ENCODE measurements at places on chromosomes 5 and 9.

- no peak for DNase-seq
These were observed 692.4 kb downstream of the MTRR start for GRCh38 chr5:8561224-8561840.

GRCh38 chr9:129060991-129061390 lies 19.9 kb upstream of the DOLPP1 start:
- DNase-seq, result no peak

DNA sequence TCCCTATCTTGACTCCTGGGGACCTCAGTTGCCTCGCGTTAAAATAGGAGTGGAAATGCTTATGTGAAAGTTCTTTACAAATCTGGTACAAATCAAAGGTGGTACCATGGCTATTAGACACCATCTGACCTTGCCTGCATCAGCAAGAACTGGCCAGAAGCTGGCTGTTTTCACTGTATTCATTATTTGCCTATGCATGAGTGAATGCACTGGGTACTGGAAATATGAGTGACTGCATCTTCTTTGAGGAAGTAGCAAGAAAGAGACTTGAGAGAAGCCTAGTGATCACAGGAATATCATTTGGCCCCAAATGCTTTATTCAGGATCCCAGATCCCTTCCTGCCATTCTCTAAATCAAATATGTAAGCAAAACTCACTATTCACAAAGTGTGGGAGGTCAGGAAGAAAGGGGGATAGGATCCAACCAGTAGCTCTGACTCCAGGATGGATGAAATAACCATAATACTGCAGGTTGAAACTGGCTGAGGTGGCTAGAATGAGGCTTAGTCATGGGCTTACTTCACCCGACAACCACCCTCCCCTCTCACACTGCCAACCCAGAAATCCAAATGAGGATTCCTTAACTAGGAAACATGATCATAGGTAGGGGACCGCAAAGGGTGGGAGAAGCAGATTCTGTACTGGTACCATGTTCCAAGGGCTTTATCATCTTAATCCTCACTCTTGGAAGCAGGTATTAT lies 56.7 kb downstream of the FAM114A2 start:
- no peak for DNase-seq

DNA sequence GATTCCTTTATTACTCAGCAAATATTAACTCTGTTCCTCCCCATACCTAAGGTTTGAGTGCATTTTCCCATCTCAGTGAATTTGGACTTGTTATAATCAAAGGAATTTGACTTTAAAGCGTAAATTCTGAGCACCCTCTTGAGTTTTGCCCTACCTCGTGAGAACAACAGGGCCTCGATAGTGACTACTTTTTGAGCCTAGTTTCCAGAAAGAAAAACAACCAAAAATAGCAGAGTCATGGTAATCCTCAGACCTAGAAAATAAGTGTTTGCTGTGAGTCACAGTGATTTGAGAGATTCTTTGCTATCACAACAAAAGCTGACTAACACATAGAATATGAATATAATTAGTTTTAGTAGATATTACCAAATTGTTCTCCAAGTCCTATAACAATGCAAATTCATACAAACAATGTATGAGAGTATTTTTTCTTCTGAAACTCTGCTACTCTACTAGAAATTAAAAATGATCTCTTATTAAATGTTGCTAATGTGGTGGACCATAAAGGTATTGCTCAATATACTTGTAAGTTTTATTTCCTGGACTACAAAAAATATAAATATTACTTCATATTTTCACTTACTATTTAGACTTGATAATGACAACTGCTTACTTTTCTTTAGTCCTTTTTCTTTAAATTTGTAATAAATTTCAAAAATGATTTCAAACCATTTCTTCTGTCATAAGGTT lies 759.7 kb downstream of the BRINP1 start:
- DNase-seq, result no peak

DNA sequence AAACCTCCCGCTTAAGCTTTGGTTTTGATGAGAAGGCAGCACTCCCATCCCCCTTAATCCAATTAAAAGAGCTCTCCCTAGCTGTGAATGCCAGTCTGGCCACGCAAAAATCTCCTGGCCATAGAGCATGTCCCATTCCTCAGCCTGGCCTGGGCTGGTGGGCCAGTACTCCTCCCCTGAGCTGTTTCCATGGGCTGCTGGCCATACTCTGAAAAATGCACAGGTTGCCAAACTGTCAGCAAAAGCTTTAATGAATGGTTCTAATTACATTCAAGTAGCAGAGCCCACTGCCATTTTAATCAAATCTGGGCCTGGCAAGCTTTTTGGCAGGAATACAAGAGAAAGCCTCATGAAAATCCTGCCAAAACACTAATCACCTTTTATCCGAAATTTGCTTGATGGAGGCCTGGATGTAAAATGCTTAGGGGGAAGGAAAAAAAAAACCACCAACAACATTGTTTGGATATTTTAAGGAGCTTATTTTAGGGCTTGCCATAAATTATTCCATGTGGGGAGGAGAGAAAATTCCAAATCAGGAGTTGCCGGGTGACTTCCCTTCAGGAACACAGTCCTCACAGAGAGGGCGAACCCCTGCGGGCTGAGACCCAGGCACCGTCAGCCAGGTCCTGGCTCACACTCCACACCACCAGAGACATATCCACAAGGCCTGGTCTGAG lies 243.3 kb downstream of the SEC61B start:
- no peak for DNase-seq

DNA sequence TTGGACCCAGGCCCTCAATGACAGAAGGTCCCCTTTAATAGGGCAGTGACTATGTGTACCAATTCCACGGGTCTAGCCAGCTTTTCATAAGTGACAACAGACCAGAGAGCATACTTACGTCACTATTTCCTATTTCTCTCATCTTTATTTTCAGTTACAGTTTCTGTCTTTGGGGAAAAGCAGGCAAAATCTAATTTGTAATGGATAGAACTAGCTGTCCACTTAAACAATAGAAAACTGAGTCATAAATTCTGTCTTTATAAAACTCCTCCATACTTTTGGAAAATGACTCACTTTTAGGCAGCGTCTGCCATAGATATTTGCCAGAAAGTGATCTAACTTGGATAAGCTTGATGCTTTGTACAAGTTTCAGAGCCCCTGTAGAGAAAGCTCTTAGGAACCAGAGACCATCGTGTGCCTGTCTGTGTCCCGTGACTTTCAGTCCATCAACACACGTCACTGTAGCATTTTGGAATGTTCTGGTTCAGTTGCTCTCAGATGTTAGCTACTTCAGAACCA lies 101.9 kb downstream of the F2RL2 start:
- DNase-seq, result peak; percentile 60

DNA sequence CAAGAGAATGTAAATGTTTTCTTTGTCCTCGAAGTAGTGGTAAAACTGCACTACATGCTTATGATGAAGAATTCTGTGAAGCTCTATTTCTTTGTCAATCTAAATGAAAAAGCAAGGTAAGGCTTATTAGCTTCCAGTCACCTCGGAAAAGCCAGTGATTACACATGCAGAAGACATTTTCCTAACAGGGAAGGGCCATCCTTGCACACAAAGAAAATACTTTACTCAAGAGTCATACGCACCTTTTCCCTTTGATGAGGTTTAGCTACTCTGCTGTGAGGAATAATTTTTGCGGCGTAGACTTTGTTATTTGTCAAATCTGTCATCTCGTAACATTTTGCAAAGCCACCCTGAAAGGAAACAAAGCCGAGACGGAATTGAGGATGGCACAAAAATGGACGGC lies 1.1 kb downstream of the PLK2 start:
- DNase-seq, result no peak

DNA sequence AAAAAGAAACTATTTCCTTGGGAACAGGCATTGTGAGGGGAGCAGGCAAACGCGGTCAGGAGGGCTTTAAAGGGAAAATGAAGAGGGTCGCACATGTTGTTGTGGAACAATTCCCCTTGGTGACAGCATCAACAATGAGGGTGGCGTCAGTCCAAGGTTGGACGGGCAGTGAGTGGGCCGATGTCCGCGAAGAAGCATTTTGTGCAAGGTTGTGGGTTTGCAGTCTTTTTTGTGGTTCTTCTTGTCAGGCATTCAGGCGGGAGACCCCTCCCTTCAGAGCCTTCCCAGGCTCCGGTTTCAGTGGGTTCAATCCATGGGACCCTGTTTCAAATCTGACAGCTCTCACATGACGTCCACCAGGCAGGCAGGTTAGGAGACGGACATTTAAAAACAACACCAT lies 11.1 kb upstream of the SLC6A19 start:
- no peak for DNase-seq

DNA sequence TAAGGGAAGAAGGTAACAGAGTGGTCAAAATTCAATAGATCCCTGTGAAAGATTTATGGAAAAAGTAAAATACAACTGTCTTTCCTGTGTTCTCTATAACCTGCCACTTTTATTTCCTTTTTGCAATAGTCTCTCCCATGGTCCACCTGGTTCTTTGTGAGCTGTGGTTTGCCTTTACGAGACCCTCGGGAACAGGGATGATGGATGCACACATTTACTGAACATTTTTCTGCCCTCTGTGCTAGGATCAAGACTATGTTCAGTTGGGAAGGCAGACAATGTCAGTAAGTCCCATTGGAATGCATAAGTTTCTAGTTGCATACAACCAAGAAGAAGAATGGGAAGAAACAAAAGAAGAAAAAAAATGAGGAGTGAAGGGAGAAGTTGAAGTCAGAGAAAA lies 281.2 kb downstream of the TRPM3 start:
- no peak for DNase-seq

DNA sequence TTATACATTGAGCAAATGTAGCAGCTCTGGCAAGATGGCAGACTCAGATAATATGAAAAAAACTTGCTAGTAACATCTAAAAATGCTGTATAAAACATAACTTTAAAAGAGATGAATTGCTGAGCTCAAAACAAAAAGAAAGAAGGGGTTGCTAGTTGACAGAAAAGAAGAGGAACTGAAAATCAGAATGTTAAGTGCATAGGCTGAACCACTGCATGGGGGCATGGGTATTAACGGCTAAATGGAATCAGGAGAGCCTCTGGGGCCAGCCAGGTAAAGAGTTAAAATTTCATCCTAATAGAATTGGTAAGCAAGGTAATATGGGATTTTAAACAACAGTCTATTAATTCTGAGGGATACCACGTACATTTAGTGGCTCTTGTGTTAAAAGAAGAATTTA lies 146.8 kb downstream of the SMC2 start:
- DNase-seq, result no peak

GRCh38 chr5:74798977-74799911 lies 32.2 kb downstream of the NSA2 start:
- DNase-seq, result no peak

DNA sequence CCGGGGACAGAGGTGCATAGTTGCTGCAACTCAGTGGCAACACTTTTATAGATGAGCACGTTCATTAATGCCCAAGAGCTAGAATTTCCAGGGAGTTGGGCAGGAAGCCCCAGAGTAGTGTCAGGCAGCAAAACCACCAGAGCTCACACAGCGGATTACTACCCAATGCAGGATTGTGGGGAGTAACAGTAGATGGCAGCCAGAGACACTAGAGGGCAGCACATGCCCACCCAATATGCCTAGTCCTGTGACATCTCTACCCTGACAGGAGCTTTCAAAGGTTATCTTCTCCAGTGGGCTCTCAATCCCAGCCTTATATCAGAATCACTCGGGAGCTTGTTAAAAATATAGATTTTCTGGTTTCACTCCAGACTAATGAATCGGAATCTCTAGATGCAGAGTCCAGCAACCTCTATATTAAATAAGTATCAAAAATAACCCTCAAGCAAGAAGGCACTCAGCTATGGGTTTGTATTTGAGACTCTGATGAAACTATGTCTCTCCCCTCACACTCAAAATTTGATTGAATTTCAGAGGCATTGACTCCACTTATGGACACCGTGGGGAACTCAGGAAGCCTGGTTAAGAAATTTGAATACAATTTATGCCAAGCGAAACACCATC lies 58.4 kb upstream of the PHF24 start:
- peak; percentile 79 for DNase-seq

DNA sequence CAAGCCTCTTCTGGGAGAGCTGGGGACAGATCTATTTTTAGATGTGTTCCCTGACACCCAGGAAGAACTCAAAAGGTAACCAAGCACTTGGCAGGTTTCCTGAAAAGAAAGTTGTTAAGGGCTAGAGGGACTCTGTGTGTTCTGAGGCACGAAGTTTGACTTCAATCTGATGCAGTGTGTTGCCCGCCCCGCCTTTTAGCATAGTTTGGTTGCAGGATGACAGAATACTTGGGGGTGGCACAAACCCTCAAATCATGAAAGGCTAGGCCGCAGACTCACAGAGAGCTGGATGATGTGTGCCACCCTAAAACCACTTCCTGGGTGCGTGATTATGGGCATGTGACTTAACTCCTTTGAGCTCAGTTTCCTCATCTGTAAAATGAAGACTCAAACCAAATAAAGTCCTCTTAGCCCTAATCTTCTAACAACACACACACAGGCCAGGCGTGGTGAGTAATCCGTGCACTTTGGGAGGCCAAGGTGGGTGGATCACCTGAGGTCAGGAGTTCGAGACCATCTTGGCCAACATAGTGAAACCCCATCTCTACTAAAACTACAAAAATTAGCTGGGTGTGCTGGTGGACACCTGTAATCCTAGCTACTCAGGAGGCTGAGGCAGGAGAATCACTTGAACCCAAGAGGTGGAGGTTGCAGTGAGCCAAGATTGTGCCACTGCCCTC lies 12.8 kb upstream of the NDFIP1 start:
- peak; percentile 96 for DNase-seq

DNA sequence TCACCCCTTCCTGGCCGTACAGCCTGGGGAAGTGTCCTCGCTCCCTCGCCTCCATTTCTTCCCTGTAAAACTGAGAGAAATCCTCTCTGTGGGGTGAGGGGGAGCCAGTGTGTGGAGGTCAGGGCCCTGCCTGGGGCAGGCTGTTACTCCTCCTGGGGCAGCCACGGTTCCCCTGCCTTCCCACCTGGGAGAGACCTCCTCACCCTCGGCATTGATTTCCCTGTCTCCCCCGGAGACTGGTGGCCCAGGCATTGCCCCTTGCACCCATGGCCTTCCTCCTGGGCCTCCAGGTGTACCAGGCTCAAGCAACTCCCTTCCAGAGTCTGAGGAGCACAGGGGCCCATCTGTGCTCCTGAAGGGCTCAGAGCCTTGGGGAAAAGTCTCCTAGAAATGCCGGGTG lies 75.6 kb upstream of the RNU6ATAC start:
- no peak for DNase-seq

GRCh38 chr9:120857481-120857880 lies 14.8 kb upstream of the PSMD5 start:
- no peak for DNase-seq

DNA sequence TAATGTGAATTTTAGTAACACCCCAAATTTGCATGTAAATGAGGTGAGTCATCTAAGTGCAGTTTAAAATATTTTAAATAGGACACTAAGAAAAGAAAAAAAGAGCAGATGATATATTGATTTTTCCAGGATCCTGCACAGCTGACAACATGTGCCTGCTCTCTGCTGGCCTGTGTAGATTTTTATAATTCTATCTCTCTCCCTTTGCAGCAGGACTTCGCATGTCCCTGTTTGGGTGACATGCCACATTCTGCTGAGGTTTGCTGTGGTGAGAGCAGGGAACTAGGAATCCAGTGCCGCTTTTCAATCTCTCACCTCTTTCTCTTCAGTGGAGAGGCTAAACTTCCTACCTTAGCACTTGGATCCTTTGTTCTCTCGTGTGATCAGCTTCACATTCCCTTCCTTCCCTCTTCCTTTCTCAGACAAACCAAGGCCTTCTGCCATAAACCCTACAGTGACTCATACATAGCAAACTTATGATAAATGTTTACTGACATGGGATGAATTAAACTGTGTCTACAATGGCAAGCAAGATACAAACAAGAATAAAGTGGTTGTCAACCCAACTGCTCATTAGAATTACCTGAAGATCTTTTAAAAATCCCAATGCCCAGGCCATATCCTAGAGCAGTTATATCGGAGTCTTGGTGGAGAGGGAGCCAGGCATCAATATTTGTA lies 198.8 kb upstream of the EFNA5 start:
- DNase-seq, result no peak

All from activated CD4-positive, alpha-beta T cell treated with anti-CD3 and anti-CD28 coated beads, Interleukin-10, Interleukin-2, amounts not matched to agents 100 ng/mL and 50 ng/mL, durations not matched to agents 16 hours and 8 hours (primary cell).